PC-9 (cell line): ENCODE measurements at places on chromosomes 7 and 10. TPM values are rescaled to one million over a fixed set of nuclear protein-coding genes. Genes with fewer than 3 reads are reported as not detected.
A peak's percentile ranks its signal among the peaks of the same experiment; 100 is the strongest.

DNA sequence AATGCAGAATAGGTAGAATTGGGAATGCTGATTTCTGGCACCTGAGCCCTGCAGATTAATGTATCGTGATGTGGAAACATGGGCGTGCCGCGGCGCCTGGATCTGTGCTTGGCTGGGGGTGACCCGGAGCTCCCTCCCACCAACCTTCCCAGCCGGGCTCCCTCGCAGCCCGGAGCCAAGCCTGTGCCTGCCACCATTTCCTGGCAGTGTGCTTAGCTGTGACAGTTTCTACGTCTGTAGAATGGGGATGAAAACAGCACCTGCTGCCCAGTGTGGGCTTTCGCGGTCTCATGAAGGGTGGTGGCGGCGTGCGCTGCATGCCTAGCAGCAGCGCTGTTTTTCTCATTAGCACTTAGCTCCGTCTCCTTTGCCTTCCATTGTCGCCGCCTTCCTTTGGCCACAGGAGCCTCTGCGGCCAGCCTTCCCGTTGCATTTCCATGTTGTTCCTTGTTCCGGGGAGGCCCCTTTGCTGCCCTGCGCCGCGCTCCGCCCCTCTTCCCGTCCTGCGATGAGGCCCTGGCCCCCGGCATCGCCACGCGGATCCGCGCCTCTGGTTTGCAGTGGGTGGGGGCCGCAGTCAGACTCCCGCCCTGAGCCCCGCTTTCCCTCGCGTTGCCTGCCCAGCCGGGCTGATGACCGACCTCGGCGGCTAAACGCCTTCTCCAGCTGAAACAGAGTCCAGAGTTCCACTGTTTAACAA is 84.2 kb downstream of the CUL1 start:
- DNase-seq, result no peak

Gene SEC31B
- 7.4 and 9.2 TPM in 2 replicates for total RNA-seq

Gene MACROH2A2
- total RNA-seq, result 0.43 TPM in 1 of 2 replicates, not detected in the other

- no peak for DNase-seq
These were observed 652 bp downstream of the HMX2 start for GRCh38 chr10:123148414-123149161.

Gene RPEL1
- total RNA-seq, result not detected in 2 replicates

DNA sequence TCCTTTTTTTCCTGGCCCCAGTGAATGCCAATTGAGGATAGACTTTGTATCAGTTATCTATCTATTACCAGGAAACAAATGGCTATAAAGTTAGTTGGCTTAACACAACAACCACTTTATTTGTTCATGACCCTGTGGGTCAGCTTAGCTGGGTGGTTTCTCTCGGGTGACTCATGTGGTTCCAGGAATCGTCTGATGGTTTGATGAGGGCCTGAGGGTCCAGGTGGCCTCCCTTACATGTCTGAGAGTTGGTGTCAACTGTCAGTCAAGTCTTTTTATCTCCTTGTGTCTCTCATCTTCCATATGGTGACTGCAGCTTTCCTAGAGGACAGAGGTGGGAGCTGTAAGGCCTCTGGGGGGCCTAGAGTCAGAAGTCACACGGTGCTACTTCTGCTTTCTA is 15.3 kb upstream of the MAPK8 start:
- DNase-seq, result no peak

Gene PTER
- 20.6 and 36.1 TPM in 2 replicates for total RNA-seq

GRCh38 chr10:124734311-124735166 is 9.6 kb downstream of the FAM53B start:
- no peak for DNase-seq

- no peak for DNase-seq
These were observed 16.8 kb upstream of the GPR15LG start for GRCh38 chr10:84156768-84157167.

Gene HTR5A
- total RNA-seq, result not detected in 2 replicates

GRCh38 chr10:8013006-8013405 is 41.5 kb upstream of the GATA3 start:
- DNase-seq, result no peak

- no peak for DNase-seq
These were observed 5.7 kb upstream of the LMOD2 start for GRCh38 chr7:123649964-123650363.

DNA sequence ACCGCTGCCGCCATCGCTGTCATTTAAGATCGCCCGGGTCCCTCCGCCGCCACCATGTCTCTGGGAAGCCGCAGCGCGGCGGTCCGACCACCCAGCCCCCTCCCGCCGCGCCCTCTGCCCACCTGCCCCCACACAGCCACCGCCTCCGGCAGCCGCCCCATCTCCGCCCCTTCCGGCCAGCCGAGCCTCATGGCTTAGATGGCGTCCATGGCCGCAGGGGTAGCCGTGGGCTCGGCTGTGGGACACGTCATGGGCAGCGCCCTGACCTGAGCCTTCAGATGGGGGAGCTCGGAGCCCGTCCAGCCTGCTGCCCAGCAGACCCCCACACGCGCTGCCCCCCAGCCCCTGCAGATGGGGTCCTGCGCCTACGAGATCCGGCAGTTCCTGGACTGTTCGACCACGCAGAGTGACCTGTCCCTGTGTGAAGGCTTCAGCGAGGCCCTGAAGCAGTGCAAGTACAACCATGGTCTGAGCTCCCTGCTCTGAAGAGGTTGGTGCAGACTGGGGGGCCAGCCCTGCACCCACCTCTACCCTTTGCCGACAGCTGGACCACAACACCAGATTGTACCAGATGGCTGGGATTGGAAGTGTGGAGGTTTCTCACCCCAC is 38.0 kb upstream of the TARP start:
- no peak for DNase-seq

Gene GJD4
- total RNA-seq, result not detected in 2 replicates

Gene CYP3A5
- 2.0 and 3.2 TPM in 2 replicates for total RNA-seq

Gene CDC14C
- total RNA-seq, result not detected in 2 replicates

Gene FRMD4A
- total RNA-seq, result 17.8 and 18.3 TPM in 2 replicates

DNA sequence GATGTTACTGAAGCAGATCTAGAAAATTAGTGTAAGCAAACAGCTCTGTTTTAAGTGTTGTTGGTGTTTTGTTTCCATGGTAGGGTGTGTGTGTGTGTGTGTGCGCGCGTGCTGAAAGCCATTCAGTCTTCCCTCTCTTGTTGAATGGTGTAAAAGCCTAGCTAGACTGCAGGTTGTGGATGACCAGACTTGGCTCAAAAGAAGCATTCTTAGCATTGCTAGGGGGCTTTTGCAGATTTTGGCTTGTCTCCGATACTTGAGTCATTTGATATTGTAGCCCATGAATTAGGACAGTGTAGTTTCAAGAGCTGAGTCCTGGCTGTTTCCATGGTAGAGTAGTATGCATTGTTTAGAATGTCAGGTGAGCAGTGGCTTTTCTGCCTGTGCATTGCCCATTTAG is 99.1 kb downstream of the SND1 start:
- DNase-seq, result no peak

Gene NPSR1
- total RNA-seq, result not detected in 2 replicates

GRCh38 chr7:129772646-129773280 is 161.2 kb downstream of the NRF1 start:
- no peak for DNase-seq

DNA sequence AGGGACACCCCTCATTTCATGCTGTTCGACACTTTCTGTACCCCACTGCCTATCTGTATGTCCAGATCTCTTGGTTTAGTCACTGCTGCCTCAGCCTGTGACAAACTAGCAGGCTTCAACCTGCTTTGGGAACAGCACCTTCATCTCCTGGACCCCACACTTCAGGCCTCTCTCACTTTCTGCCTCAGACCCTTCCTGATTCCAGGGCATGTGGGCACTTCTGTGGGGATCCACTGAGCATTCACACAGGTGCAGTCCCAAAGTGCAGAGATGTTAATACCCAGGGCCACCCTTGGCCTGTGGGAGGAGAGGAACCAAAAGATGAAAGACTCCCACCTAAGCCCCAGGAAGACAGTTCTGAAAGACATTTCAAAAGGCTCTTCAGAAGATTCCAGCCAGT is 29.4 kb upstream of the C10orf71 start:
- DNase-seq, result no peak

Gene CHRM2
- total RNA-seq, result 0.17 TPM in 1 of 2 replicates, not detected in the other

DNA sequence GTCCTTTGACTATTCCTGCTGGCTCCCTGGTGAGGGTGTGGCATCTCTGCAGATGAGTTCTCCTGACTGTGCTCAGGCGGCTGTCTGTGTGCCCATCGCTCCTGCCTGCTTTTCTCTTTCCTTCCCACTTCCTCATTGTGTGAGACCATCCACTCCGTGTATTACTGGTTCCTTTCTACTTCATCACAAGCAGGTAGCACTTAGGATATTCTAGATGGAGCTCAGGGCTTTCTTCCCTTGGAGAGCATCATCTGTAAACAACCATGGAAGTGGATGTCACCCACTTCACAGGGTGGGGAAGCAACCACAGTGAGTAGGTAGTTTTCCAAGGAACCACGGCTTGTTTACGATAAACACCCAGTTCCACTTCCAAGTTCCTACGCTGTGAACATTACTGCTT is 15.7 kb downstream of the DNAJB6 start:
- DNase-seq, result no peak

Gene PRKAR2B
- total RNA-seq, result 2.7 and 2.9 TPM in 2 replicates

- DNase-seq, result no peak
These were observed 1.5 kb downstream of the CLDN12 start for GRCh38 chr7:90404777-90405176.

- DNase-seq, result no peak
These were observed 117.4 kb downstream of the LHPP start for GRCh38 chr10:124579011-124579399.

Gene VPS37D
- total RNA-seq, result 8.3 and 12.4 TPM in 2 replicates

- no peak for DNase-seq
These were observed 23.1 kb upstream of the SDHAF3 start for GRCh38 chr7:97094284-97094930.

Gene FOXI2
- not detected in 2 replicates for total RNA-seq

Gene CTTNBP2
- total RNA-seq, result not detected in 2 replicates

DNA sequence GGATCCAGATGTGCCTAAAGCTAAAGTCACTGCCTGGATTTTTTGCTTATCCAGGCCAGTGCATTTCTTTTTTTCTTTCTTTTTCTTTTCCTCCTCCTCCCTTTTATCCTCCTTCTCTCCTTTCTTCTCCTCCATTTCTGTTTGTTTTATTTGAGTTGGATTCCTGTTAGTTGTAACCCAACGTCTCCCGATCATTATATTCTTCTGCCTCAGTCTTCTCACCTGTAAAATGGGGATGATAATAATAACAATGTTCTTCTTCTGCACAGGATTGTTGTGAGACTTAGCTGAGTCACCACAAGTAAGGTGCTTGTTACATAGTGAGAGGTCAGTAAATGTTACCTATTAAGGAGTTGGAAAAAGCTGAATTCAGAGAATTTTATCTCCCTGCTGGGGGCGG is 13.7 kb upstream of the FFAR4 start:
- DNase-seq, result no peak

- DNase-seq, result peak; percentile 56
These were observed 250.0 kb downstream of the CDC14C start for GRCh38 chr7:49174396-49174795.

- no peak for DNase-seq
These were observed 38.9 kb downstream of the BMPR1A start for GRCh38 chr10:86795353-86795752.

Gene ARHGAP22
- 3.2 and 4.0 TPM in 2 replicates for total RNA-seq

- DNase-seq, result no peak
These were observed 150.4 kb downstream of the DNAJB6 start for GRCh38 chr7:157487046-157487770.

GRCh38 chr7:30511494-30511893 is 6.9 kb upstream of the GGCT start:
- peak; percentile 20 for DNase-seq

DNA sequence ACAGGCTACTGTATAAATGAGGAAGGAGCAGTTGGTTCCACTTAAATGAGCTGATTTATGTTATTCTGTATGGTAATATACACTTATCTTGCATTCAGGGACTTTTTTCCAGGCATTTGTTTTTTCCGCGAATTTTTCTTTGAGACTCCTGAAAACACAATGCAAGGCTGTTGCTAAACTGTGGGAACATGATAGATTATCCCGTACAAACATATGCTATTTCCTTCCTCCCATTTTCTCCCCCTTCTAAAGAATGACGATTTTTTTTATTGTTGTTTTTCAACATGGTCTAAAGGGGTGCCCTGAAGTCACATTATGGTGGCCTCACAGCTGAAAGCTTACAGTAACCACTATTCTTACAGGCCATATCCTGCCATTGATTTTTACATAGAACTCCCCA is 523.9 kb upstream of the NRP1 start:
- DNase-seq, result no peak

DNA sequence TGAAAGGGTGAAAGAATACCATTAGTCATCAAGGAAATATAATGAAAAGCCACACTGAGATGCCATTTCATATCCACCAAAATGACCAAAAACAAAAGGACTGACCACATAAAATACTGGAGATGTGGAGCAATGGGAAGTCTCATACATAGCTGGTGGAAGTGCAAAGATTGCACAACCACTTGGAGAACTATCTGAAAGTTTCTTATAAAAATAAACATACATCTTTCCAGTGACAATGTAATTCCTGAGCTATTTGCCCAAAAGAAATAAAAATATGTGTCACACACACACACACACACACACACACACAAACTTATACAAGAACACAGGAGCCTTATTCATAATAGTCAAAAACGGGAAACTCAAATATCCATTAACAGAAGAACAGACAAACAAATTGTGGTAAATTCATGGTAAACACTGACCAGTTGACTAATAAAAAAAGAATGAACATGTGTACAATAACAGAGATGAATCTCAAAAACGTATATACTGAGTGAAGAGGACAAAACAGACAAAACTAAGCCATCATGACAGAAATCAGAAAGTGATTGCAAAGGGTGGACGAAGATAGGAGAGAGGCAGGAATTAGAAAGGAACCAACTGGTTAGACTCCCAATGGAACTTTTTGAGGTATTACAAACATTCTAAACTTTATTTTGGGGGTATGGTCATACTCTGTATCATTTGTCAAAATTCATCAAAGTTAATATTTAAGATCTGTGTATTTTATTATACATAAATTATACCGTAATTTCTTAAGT is 21.5 kb downstream of the WASL start:
- peak; percentile 86 for DNase-seq

DNA sequence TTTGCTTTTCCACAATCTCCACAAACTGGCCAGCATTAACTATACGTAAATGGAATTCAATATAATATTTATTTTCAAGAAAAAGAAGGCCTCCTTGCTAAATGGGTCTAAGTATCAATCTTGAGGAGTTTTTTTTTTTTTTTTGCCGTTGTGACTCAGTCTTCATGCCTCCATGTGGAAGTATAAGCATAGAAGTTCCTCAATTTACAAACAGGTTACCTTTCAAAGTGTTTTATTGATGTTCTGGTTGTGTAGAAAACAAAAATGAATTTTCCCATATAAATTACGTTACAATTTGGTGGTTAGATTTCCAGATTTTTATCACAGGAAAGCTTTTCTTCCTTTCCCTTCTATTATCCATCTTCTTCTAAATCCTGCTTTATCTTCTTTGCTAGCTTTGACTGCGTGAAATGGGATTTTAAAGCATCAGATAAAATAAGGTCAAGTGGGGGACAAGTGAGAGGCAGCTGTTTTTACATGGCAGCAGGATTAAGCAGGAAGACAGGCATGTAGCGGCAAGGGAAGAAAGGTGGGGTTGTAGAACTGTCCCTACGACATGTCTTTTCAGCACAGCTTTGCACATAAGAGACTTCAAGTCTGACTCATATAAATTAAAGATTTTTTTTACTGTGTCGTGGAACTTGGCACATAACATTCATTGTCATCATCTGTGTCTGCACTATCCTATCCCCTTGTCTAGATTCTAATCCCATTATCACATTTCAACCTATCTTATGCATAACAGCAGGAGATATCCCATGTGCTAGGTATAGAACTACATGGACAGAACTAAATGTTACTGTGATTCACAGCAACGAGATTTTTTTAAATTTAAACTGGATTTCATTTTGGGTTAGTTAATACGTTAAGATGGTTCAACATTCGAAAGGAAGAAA is 135.3 kb upstream of the FAM3C start:
- no peak for DNase-seq

Gene CTNNA3
- total RNA-seq, result not detected in 2 replicates

Gene GIMAP4
- total RNA-seq, result not detected in 2 replicates
